ENCODE measurements at places on chromosomes 13 and 19.

- no peak for DNase-seq
Observed at GRCh38 chr13:113981194-113981605, 7.3 kb upstream of the C13orf46 start.

GRCh38 chr19:13579388-13580060, 73.2 kb upstream of the CACNA1A start:
- DNase-seq: no peak

DNA sequence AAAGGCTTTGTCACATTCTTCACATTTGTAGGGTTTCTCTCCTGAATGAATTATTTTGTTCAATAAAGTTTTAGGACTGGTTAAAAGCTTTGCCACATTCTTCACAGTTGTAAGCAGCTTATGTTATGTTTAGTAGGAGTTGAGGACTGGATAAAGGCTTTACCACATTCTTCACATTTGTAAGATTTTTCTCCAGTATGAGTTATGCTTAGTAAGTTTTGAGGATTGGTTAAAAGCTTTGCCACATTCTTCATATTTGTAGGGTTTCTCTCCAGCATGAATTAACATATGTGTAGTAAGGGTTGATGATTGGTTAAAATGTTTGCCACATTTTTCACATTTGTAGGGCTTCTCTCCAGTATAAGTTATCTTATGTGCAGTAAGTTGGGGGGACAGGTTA, 79.9 kb downstream of the ZNF431 start:
- no peak for DNase-seq

DNA sequence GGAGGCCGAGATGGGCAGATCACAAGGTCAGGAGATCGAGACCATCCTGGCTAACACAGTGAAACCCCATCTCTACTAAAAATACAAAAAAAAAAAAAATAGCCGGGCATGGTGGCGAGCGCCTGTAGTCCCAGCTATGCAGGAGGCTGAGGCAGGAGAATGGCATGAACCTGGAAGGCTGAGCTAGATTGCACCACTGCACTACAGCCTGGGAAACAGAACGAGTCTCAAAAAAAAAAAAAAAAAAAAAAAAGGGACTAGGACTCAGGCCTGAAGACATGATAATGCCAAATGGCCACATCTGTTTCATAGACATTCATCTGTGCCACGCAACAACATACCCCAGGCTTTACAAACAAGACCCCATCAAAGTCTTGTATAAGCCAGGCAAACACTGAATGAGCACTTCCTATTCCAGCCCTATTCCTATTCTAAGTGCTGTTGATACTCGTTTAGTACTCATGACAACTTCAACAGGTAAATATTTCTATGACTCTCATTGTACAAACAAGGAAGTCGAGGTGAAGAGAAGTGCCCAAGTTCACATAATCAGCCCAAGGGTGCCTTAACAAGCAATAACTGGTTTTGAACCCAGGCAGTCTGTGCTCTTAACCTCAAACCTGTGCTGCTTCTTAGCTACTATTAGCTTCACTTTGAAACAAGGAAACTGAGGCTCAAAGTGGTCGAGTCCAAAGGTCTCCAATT, 1.7 kb downstream of the B9D2 start:
- DNase-seq: no peak

GRCh38 chr13:40368127-40368891, 298.1 kb downstream of the FOXO1 start:
- DNase-seq: no peak

GRCh38 chr19:35455616-35456201, 7.7 kb downstream of the FFAR2 start:
- DNase-seq: no peak

- DNase-seq: no peak
Observed at GRCh38 chr19:49676136-49676783, 811 bp upstream of the PRMT1 start.

- DNase-seq: no peak
Observed at GRCh38 chr19:18423258-18424020, 4.2 kb downstream of the SSBP4 start.

GRCh38 chr19:1313695-1314613, 28.3 kb downstream of the EFNA2 start:
- DNase-seq: no peak

GRCh38 chr19:34662919-34663318, 14.0 kb downstream of the SCGB2B2 start:
- peak; percentile 54 for DNase-seq

GRCh38 chr13:66237411-66238062, 992.6 kb downstream of the PCDH9 start:
- no peak for DNase-seq

DNA sequence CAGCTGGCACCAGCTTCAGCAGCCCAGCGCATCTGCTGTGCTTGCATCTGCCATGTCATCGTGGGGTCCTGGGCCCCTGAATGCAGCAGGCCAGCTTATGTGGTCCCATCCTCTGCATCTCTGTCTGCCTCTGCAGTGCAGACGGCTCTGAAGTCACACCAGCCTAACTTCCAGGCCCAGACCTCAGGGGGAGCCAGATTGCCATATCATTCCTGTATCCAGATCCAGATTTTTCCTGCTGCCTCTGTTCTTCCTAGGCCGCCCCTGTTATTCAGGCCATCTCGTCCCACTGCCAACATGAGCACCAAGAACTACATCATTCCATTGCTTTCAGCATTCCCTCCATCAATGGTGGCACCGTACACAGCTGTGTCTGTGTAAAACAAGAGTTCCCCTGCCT, 571.6 kb downstream of the UQCRFS1 start:
- no peak for DNase-seq

- no peak for DNase-seq
Observed at GRCh38 chr19:10998666-10999065, 37.8 kb downstream of the SMARCA4 start.

- no peak for DNase-seq
Observed at GRCh38 chr13:109207622-109208021, 578.2 kb downstream of the MYO16 start.

GRCh38 chr13:106850973-106851650, 283.2 kb upstream of the ARGLU1 start:
- DNase-seq: no peak

- no peak for DNase-seq
Observed at GRCh38 chr19:29964171-29964570, 22.1 kb downstream of the URI1 start.

Measured in CD4-positive, alpha-beta T cell treated with Interleukin-6 at 100 ng/mL for 8 hours (primary cell).